ENCODE measurements at places on chromosomes 4 and X.

- DNase-seq: no peak
Observed at GRCh38 chrX:16488959-16489358, 161.0 kb upstream of the S100G start.

DNA sequence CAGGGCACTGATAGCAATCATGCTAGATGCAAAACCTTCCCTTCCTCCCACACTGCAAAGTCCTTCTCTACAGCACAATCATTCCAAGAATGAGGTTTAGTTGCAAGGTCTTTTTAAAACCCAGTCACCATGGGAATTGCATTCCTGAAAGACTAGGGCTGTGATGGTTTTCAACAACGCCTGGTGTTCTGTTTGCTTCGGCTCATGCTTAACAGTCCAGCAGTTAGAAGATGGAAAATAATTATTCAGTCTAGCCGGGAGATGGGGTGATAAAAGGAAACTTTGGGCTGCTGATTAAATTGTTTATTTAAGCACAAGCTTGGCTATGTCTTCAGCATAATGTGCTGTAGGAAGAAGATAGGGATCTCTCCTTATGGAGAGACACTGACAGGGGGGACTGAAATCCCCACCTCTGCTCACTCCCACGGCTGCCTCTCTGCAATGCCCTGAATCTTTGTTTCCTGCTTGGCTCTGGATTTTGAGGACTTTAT is 211.4 kb downstream of the MID1IP1 start:
- peak; percentile 1 for DNase-seq

DNA sequence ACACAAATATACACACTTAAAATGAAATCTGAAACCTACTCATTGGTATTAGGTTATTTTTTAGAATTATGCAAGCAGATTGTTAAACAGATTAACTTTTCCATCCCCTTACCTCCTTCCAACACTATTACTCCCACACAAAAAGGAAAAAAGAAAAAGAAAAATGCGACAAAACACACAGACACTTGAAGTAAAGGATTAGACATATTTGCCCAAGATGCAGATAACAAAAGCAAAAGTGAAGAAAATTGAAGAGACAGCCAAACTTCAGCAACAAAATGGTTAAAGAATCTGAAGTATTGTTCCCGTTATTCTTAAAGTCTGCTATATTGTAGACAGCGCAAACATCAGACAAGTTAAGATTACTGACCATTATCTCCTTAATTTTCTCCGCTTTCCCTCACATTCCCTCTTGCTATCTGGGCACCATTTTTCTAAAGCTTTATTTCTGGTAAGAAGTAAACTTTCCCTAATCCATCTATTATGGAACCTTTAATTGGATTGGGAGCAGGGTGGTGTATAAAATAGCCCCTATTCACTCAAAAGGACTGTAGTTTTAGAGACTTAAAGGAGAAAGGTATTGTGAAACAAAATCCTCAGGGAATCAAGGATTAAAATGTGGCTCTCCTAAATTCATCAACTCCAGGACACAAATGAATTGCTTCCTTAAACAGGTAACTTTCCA is 34.7 kb upstream of the MAB21L2 start:
- DNase-seq: no peak

DNA sequence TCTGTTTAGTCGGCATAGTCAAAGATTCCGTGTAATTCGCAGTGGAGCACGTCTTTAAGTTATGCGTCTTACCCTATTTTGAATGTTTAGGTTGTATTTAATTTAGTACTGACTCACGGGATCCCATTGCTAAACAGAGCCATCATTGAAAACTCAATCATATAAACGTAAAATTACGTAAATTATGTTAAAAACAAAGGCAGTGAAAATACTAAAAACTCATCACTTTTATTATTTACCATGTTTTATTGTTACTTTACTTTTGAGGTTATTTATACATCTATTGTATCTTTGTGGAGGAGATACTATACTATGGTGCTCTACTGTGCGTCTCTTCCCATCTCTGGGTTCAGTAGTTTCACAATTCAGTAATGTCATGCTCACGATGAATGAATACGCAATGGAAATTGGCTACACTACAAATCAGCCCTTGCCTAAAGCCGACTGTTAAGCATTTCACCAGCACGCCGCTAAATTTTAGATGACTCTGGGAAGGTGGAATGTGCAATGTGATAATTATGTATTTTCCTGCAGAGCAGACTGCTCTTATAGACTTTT is 944 bp downstream of the FUNDC2 start:
- DNase-seq: peak; percentile 89

- DNase-seq: peak; percentile 31
Observed at GRCh38 chr4:52659722-52660261, 691 bp upstream of the USP46 start.

- no peak for DNase-seq
Observed at GRCh38 chr4:6591313-6591712, 16.3 kb downstream of the MAN2B2 start.

DNA sequence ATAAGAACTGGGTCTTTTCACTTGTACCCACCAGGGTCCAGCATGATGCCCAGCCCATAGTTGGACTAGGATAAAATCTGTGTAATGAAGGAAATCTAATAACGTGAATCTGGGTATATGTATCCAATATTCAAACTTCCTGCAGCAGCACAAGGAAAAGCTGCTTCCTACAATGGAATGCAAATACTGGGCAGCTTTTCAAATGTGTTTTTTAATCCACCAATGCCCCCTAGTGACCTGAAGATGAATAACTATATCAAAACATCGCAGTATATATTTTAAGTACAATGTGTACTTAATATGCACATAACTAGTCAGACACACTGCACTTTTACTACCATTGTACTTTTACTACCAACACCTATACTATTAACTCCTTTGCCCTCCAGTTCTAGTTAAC is 5.3 kb downstream of the APOO start:
- DNase-seq: peak; percentile 77

- no peak for DNase-seq
Observed at GRCh38 chr4:78220283-78220682, 163.2 kb downstream of the FRAS1 start.

- DNase-seq: no peak
Observed at GRCh38 chr4:1599026-1599481, 85.1 kb downstream of the FAM53A start.

DNA sequence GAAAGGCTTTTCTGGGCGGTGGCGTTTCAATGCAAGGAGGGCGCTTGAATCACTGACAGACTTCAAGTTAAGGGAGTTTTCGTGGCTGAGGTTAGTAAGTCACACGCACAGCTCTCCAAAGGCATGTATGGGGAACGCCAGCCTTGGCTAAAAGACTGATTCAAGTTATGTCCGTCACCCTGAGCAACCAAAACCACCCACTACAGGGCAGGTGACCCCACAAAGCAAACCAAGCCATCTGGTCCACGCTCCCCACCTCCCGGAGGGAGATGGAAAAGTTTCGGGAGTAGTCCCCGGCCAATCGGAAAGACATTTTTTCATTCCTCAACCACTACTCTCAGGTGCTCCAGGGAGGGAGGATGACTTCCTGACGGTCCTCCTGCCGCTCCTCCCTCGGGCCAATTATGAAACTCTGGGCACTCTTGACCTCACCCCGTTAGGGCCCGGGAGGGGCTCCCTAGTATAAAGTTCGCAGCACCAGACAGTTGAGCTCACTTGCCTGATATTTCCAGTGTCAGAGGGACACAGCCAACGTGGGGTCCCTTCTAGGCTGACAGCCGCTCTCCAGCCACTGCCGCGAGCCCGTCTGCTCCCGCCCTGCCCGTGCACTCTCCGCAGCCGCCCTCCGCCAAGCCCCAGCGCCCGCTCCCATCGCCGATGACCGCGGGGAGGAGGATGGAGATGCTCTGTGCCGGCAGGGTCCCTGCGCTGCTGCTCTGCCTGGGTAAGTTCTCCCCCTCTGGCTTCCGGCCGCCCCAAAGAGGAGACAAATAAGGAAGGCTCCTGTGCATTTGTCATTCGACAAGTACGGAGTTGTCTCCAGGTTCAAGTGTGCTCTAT is at the start of gene EREG:
TSS of gene EREG (plus strand) at position 494 of the 840 bp plus-strand sequence. CDS start at position 658, 164 bp downstream.
- DNase-seq: peak; percentile 75

- DNase-seq: peak; percentile 15
Observed at GRCh38 chr4:181006499-181007260, 1236.5 kb upstream of the TENM3 start.

DNA sequence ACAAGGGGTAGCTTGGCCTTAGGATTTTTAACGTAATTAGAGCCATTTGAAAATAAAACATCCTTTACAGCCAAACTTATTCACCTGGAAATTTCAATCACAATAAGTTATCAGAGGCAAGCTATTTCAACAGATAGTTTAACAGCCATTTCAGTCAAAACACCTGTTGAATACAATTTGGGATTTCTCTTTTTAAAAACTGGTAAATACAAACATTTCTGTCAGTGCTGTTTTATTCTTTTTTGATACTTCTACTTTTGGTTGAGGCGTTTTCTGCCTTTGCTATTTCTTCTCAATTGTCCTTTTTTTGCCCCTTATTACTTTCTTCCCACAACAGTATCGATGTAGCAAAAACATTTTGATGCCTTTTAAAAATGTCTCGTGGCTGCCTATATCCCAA is 2.1 kb upstream of the DACH2 start:
- no peak for DNase-seq

DNA sequence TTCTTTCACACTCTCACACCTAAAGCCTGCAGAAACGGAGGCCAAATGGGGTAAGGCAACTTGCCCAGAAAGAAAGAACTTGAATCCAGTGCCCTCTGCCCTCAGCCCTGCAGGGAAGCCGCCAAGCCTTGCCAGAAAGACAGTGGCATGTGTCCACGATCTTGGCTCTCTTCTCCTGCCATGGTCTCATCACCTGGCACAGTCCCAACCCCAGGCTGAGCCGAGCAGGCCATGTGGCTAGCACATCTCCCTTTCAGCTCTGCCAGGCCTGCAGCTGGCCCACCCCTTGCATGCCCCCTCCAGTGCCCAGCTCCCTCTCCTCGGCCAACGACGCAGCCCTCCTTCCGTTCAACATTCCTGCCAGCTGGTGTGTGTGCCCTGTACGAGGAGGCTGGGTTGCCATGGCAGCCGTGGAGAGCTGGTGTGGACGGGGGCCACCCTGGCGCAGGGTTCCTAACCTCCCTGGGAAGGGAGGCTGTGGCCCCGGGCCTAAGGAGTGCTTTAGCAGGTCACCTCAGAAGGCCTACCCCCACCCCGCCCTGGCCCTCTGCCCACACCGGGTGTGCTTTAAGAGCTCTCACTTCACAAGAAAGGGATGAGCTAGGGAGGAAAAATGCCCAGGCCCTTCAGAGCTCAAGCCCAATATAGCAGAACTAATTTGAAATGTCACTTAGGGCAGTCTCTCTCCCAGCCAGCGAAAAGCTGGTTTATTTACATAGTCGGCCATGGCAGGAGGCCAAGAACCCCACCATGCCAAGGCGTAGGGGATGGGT is 73.0 kb upstream of the PJA1 start:
- peak; percentile 9 for DNase-seq

DNA sequence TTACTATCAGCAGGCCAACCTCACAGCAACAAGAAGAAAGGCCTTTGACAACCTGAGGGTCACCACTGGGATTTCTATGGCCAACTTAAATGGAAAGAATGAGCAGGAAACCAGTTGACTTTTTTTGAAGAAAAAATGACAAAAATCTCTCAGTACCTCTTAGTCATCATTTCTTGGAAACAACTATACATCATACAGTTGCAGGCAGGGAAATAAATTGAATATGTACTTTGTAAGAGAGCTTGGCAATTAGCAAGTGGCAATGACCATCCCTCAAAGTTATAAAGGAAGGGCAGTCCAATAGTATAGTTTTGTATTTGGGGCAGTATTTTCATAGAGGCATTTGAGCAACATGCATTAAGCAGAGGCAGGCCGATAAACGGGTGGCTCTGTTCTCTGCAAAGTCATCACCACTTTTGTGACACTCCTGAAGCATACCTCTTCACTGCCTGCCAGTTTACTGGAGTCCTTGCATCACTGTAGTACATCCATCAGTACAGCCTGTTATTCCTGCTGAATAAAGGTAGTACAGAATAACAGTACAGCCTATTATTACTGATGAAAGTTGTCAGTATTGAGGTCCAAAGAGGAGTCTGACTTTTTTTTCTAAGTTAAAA is 83.3 kb upstream of the AMELX start:
- peak; percentile 20 for DNase-seq

GRCh38 chr4:96531836-96532235 is 691.9 kb downstream of the PDHA2 start:
- no peak for DNase-seq

DNA sequence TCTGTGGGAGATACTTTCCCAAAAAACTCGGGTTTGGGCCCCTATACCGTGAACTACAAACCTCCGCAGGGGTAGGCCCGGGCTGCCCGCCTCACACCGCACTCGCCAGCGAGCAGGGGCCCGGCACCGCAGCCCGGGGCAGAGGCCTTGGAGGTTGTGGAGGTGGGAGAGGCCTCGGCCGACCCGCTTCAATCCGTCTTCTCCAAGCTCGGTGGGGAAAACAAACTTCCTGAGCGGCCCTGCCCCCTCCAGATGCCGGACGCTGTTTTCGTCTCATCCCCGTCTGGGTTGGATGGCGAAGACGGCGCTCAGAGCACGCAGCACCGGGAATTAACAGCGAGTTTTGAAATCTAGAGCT is 442 bp upstream of the MCUB start:
- no peak for DNase-seq

- no peak for DNase-seq
Observed at GRCh38 chr4:126710935-126711334, 921.8 kb upstream of the INTU start.

- no peak for DNase-seq
Observed at GRCh38 chr4:17336524-17336961, 175.3 kb downstream of the QDPR start.

GRCh38 chrX:54415534-54416350 is 24.5 kb upstream of the TSR2 start:
- peak; percentile 44 for DNase-seq

- peak; percentile 1 for DNase-seq
Observed at GRCh38 chrX:147476008-147476407, 435.7 kb upstream of the FMR1 start.

GRCh38 chr4:184100297-184100885 is 117.3 kb downstream of the ENPP6 start:
- DNase-seq: peak; percentile 14

DNA sequence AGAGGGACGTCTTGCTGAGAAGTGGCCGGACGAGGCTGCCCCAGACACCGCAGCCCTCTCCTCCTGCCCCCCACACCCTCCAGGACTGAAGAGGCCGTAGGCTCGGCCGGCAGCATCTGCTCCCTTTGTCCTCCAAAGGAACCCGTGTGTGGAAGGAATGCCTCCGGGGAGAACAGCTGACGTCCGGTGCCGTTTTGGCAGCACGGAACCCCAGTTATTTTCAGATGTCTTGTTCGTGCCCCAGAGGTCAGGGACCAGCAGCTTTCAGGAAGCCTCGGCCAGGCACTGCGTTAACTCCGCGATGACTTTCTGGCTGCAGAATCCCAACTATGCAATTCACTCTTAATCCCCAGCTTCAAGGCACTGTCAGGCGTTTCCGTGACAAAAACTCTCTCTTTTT is 10.9 kb upstream of the PPP2R3B start:
- DNase-seq: peak; percentile 93

DNA sequence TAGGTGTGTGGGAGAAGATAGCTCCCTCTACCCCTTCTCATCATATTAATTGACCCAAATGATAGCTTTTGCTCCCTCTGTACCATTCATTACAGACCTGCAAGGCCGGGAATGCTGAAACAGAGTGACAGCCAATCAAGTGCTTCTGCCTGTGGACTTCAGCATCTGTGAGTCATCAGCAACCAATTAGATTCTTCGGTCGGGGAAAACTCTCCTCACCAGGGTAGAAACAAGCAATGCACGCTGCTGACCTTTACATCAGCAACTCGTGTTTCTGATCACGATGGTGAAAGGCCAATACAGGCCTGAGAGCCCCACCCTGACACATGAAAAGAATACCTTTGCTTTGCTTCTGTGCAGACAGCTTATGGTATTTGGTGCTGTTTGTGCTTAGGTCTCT is 347.2 kb upstream of the DDX53 start:
- peak; percentile 55 for DNase-seq

- DNase-seq: no peak
Observed at GRCh38 chr4:76716658-76717057, 181.3 kb downstream of the SOWAHB start.

GRCh38 chr4:30952526-30953219 is 232.5 kb downstream of the PCDH7 start:
- DNase-seq: no peak
